Heart right ventricle (tissue), 16 donors: ENCODE measurements at places on chromosomes 12 and 14. TPM values are rescaled to one million over a fixed set of nuclear protein-coding genes. Genes with fewer than 3 reads are reported as not detected.

Gene AQP2
- not detected for total RNA-seq

Gene PTPN21
- total RNA-seq: 59.1 TPM

Gene KRT2
- not detected for total RNA-seq

Gene FRS2
- total RNA-seq: 20.1 TPM

Gene CYP46A1
- 3.6 TPM for total RNA-seq

Gene EAPP
- 22.1 TPM for total RNA-seq

Gene WNT5B
- 1.9 TPM for total RNA-seq

Gene CIT
- total RNA-seq: 1.1 TPM

Gene SSPN
- total RNA-seq: 91.1 TPM

Gene RTL1
- not detected for total RNA-seq

Gene INSM2
- not detected for total RNA-seq

Gene APOF
- not detected for total RNA-seq

Gene SLCO1B1
- total RNA-seq: 0.28 TPM

Gene BDKRB1
- total RNA-seq: not detected

Gene UNC79
- total RNA-seq: 0.42 TPM

Gene REP15
- total RNA-seq: 7.1 TPM

Gene ENTPD5
- 8.5 TPM for total RNA-seq

Gene FGF23
- not detected for total RNA-seq

Gene TMEM30B
- total RNA-seq: 0.41 TPM

Gene SLC25A47
- total RNA-seq: not detected

Gene ADCY6
- 114 TPM for total RNA-seq

Gene LRRIQ1
- total RNA-seq: 0.04 TPM

Gene NUAK1
- total RNA-seq: 42.2 TPM

Gene CNIH1
- total RNA-seq: 87.6 TPM

Gene CCDC184
- 1.5 TPM for total RNA-seq

Gene STAB2
- total RNA-seq: 0.45 TPM

Gene STON2
- 5.5 TPM for total RNA-seq

Gene ZBTB39
- 3.2 TPM for total RNA-seq

Gene SERPINA4
- not detected for total RNA-seq

Gene NPFF
- not detected for total RNA-seq

Gene FBLN5
- 26.1 TPM for total RNA-seq

Gene STYK1
- not detected for total RNA-seq

Gene CCDC196
- not detected for total RNA-seq

Gene SPRYD4
- total RNA-seq: 3.6 TPM

Gene RHEBL1
- 0.23 TPM for total RNA-seq

Gene ACOT4
- 1.9 TPM for total RNA-seq

Gene CYP27B1
- not detected for total RNA-seq

Gene CSRP2
- total RNA-seq: 16.2 TPM

Gene CD69
- total RNA-seq: 0.28 TPM

Gene CELA1
- not detected for total RNA-seq

Gene PTGER2
- total RNA-seq: 0.11 TPM

Gene SMCO2
- total RNA-seq: 0.59 TPM
